CD4-positive, alpha-beta T cell treated with Interleukin-10 for 1 hour (primary cell): ENCODE measurements at places on chromosomes 4 and X.

GRCh38 chr4:2583517-2583916, 47.1 kb downstream of the FAM193A start:
- no peak for DNase-seq

- DNase-seq = peak; percentile 7
Measured at GRCh38 chr4:164748375-164748774, 5.6 kb upstream of the SMIM31 start.

DNA sequence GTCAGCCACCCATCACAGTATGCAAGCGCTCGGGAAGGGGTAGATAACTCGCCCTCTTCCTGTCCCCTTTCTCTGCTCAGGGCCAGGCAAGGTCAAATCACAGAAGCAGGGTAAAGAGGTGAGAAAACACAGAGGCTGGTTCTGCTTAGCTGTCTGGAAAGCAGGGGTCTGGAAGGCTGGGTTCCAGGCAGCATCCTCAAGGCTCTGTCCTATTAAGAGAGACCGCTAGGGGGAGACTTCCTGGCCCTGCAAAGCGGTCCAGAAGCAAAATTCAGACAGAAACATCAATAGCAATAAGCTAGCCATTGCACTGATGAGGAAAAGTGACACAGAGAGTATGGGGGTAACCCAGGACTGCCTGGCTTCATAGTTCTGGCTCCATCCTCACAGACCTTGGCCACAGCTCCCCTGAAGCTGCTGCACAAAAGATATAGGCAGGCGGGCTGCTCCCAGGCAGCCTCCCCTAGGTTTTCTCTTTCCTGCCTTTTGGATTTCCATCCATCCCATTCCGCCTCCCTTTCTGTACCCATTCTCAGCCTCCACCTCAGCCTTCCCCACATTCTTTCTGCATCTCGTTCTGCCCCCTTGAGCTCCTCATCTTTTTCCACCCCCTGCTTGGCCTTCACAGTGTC, 308.5 kb downstream of the EVC2 start:
- DNase-seq = no peak

GRCh38 chr4:56575820-56576429, 70.3 kb downstream of the ARL9 start:
- peak; percentile 27 for DNase-seq

GRCh38 chr4:3115637-3116270, 41.3 kb downstream of the HTT start:
- no peak for DNase-seq

DNA sequence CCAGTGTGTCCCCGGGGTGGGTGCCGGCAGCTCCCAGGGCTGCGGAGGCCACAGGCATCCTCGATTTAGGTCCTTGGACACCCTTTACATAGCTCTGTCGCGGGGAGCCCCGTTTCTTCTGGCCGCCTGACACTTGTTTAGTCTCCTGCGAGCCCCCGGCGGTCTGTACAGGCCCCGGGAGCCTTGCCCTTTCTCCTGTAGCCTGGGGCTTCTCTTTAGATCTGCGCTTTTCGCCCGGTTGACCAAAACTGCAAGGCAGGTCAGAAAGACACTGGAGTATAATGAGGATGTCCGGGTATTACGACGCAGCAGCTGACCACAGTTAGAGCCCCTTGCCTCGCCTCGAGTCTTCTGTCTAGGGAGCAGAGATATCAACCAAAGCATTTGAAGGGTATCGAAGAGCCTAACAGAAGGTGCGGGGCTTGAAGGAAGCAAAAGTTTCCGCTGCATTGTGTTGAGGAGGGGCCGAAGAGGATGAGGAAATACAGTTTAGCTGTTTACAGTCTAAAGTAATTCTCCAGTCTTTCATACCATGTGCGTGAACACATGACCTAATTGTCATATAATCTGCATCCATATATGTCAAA, 479 bp downstream of the BRCC3 start:
- DNase-seq = peak; percentile 7

DNA sequence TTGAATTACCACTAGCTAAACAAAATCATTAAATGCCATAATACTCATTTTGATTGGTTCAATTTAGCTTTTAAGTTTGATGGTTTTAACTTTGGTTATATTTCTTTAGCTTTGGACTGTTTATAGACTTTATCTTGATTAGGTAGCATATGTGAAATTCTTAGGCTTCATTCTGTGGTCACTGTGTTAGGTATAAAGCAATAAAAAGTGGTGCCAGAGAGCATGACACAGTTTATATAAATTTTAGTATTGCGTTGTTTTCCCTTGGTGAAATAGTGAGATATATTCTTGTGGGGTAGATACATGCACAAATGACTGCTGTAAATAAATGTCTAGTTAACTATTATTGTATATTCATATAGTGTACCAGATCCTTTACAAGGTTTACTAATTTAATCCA, 474.2 kb upstream of the GRID2 start:
- no peak for DNase-seq

DNA sequence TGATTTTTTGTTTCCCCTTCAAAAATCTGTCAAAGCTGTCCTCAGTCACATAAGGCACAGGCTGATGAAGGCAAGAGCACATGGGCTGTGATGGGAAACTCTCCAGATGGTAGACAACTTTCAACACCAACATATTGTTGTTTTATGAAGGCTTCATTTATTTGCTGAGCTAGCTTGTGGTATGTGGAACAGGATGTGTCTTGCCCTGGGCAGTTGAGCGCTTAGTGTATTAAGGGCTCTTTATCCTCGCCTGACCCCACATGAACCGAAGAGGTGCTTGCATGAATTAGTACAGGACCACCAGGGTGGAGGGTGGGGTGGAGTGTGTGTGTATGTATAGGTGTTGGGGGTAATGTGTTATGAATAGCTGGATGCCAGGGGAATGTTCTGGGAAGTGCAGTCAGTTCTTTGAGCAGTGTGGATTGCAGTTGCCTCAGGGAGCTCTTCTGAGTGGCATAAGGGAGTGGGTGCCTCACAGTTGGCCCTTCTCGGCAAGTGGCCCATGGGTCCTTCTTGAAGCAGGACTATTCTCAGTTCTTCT, 103.1 kb downstream of the PHEX start:
- DNase-seq = no peak

DNA sequence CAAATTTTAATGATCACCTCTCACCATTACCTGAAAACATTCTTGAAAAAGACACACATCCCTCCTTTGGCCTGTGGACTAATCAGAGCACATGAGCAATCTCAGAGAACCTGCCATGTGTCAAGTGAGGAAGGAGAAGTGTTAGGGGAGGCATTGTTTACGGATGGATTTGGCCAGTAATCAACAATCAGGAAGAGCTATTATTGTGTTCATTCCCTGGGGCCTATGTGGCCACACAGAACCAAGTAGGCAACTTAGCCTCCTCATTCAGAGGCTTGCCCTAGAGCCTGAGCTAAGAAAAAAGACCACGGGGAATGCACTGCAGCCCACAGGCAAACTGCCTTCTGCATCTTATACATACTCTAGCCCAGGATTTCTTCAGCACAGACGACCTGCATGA, 40.6 kb upstream of the DOCK11 start:
- no peak for DNase-seq

GRCh38 chrX:47815901-47816845, 20.5 kb upstream of the ZNF81 start:
- no peak for DNase-seq

DNA sequence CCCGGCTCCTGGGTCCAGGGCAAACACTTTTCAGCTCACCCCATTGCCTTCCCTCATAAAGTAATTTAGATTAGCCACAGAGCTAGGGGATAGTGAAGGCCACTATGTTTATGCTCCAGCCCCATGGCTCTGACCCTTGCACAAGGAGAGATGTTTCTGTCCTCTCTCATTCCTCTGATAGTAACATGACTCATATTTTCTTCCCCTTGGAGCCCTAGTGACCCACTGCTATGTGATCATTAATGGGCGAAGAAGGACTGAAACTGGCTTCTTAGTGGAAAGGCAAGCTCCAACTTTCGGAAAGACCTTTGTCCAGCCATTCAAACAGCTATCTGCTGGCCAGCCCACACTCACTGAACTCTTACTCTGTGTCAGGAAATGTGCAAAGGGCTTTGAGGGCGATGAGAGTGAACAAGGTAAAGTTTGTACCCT, 12.3 kb downstream of the CLDN2 start:
- DNase-seq = no peak

GRCh38 chr4:6362896-6363295, 93.2 kb downstream of the WFS1 start:
- no peak for DNase-seq

- DNase-seq = no peak
Measured at GRCh38 chr4:57303012-57303751, 193.0 kb upstream of the IGFBP7 start.

- no peak for DNase-seq
Measured at GRCh38 chr4:90745176-90745575, 618.0 kb downstream of the CCSER1 start.

- DNase-seq = no peak
Measured at GRCh38 chr4:169246957-169247396, 23.8 kb downstream of the SH3RF1 start.

- DNase-seq = no peak
Measured at GRCh38 chr4:146398404-146398803, 123.3 kb downstream of the SLC10A7 start.

DNA sequence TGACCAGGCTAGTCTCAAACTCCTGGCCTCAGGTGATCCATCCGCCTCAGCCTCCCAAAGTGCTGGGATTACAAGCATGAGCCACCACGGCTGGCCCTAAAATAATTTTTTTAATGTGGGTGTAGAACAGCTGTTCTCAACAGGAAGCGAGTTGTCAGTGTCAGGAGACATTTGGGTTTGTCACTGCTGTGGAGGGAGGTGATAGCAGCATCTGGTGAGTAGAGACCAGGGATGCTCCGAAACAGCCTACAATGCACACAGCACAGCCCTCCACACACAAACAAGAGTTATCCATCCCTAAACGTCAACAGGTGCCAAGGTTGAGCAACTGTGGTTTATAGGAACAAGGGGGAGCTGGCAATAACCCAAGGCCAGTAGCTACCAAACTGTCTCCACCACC, 243.4 kb upstream of the STS start:
- DNase-seq = no peak

- DNase-seq = no peak
Measured at GRCh38 chr4:13928214-13928613, 300.7 kb upstream of the BOD1L1 start.

DNA sequence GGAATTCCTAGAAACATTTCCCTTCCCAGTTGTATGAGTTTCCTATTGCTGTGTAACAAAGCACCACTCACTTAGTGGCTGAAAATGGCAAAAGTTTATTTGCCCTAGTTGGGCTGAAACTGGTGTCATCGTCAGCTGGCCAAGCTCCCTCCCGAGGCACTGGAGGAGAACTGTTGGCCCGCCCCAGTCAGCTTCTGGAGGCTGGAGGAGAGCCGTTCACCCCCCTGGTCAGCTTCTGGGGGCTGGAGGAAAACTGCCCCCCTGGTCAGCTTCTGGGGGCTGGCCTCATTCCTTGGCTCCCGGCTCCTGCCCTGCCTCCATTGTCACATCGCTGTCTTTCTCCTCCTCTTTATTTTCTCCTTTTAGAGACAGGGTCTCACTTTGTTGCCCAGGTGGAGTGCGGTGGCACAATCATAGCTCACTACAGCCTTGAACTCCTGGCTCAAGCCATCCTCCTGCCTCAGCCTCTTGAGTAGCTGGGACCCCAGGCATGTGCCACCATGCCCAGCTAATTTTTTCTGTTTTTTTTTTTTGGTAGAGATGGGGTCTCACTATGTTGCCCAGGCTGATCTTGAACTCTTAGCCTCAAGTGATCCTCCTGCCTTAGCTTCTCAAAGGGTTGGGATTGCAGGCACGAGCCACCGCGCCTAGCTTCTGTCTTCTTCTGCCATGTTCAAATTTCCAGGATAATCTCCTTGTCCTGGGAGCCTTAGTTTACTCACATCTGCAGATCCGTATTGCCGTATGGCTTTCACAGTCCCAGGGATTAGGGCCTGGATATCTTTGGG, 3.2 kb downstream of the RGS12 start:
- DNase-seq = no peak

DNA sequence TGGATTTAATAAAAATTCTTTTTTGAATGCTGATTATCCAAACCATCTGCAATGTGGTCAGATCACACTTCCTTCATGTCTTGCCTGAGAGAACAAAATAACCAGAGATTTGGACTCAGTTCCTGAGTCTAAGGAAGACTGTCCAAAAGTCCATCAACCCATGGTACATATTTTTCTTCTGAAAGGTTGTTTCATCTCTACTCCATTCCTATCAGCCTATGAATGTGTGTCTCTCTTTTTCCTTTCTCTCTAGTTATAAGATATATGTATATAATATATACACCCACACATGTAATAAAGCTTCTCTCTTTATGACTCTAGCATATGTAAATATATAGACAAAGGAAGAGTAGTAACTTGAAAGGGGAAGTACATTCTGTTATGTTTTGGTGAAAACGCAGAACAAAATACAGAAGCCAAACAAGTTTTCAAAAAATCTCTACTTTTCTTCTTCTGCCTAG, 226.9 kb downstream of the ARHGAP24 start:
- DNase-seq = no peak

GRCh38 chr4:8050555-8051206, 107.9 kb downstream of the ABLIM2 start:
- no peak for DNase-seq

DNA sequence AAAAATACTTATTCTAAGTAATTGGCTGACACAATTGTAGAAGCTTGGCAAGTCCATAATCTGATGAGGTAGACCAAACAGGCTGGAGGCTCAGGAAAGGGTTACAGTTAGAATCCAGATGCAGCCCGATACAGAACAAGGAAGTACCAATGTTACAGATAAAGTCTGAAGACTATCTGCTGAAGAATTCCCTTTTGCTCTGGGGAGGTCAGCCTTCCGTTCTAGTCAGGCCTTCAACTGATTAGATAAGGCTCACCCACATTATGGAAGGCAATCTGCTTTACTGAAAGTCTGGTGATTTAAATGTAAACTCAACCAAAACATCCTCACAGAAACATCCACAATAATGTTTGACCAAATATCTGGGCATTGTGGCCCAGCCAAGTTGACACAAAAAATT, 7.4 kb upstream of the DYNLT3 start:
- no peak for DNase-seq

DNA sequence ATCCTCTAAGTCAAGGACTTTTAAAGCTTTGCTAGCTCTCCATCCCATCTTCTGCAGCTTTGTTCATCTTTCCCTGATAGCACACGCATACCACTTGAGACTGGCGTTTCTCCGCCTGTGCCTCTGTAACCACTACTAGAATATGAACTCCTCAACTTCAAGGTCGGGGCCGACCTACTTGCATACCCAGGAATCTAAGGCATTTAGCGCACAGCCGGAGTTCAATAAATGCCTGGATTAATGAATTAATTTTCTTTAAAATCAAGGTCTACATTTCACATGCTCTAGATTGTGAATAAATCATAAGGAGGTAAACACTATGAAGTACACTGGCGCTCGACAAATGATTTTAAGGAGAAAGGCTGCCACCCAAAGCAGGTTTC, 89.3 kb downstream of the HNRNPD start:
- DNase-seq = no peak
